Parietal lobe (tissue), 2 donors: ENCODE measurements at places on chromosomes 11 and 22. TPM values are rescaled to one million over a fixed set of nuclear protein-coding genes. Genes with fewer than 3 reads are reported as not detected.

The RHOD gene
- not detected for total RNA-seq

The GNAZ gene
- 175 TPM for total RNA-seq

The OR51G1 gene
- not detected for total RNA-seq

The XKR3 gene
- not detected for total RNA-seq

The ZNRF3 gene
- total RNA-seq, result 9.1 TPM

The RASD2 gene
- 0.94 TPM for total RNA-seq

The SOX10 gene
- total RNA-seq, result 3.4 TPM

The OR2AT4 gene
- not detected for total RNA-seq

The TP53I11 gene
- 63.5 TPM for total RNA-seq
